Omental fat pad (tissue), 4 donors: ENCODE measurements at places on chromosomes 3 and 15.
A peak's percentile ranks its signal among the peaks of the same experiment; 100 is the strongest.

GRCh38 chr3:68004091-68004490 is 349.7 kb upstream of the SUCLG2 start:
- DNase-seq: no peak

GRCh38 chr3:106167728-106168127 is 298.9 kb upstream of the CBLB start:
- DNase-seq: no peak

DNA sequence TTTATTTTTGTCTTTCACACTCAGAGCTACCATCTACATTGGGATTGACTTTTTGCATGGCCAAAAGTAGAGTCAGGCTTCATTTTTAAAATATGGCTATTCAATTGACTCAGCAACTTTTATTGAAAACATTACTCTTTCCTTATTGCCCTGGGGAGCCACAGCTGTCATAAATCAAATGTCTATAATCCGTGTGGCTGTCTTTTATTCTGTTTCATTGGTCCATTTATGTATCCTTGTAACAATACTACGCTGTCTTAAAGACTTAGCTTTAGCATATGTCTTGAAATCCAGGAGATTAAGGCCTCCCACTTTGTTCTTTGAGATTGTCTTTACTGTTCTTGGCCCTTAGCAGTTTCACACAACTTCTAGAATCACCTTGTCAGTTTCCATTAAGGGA is 55.2 kb downstream of the CEMIP start:
- no peak for DNase-seq

- no peak for DNase-seq
Measured at GRCh38 chr3:128548021-128548420, 55.0 kb upstream of the GATA2 start.

- DNase-seq: no peak
Measured at GRCh38 chr3:142958707-142959106, 4.8 kb downstream of the PAQR9 start.

DNA sequence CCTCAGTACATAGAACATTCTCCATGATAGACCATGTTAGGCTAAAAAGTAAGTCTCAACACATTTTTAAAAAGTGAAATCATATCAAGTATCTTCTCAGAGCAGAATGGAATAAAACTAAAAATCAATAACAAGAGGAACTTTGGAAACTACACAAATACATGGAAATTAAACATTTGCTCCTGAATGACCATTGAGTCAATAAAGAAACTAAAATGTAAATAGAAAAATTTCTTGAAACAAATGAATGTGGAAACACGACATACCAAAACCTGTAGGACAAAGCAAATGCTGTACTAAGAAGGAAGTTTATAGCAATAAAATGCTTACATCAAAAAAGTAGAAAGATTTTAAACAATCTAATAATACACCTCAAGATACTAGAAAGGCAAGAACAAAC is 33.6 kb downstream of the NEK10 start:
- no peak for DNase-seq

DNA sequence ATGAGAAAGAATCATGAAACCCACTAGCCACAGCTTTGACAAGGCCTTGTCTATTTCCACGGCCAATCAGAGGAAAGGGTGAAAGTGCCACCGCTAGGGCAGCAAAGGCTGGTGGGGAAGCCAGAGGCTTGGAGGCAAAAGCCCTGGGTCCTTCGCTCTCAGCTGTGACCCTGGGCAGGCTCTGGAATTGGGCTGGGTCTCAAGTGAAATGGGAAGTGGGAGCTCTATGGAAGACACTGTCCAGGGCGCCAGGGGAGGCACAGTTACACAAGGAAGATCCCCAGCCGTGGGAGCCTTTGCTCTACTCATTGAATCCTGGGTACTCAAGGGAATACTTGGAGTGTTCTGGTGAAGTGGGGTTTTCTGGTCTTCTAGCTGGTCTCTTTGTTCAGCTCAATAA is 136.2 kb downstream of the ASB7 start:
- no peak for DNase-seq

DNA sequence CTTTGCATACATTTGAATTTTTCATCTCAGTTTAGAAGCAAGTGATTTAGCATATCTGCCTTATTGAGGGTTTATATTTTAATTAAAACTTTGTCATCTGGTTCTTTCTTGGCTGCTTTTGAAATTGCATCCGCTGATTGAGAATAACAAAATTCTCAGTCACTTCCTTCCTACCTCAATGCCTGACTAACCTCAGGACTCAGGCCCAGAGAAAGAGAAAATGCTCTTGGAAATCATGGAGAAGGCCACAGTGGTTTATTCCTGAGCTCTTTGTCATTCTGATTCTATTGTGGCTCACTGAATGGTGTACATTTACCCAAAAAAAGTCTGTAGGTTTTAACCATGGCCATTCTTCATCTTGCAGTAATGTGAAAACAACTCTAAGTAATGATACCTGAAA is 533.9 kb downstream of the TBL1XR1 start:
- no peak for DNase-seq

DNA sequence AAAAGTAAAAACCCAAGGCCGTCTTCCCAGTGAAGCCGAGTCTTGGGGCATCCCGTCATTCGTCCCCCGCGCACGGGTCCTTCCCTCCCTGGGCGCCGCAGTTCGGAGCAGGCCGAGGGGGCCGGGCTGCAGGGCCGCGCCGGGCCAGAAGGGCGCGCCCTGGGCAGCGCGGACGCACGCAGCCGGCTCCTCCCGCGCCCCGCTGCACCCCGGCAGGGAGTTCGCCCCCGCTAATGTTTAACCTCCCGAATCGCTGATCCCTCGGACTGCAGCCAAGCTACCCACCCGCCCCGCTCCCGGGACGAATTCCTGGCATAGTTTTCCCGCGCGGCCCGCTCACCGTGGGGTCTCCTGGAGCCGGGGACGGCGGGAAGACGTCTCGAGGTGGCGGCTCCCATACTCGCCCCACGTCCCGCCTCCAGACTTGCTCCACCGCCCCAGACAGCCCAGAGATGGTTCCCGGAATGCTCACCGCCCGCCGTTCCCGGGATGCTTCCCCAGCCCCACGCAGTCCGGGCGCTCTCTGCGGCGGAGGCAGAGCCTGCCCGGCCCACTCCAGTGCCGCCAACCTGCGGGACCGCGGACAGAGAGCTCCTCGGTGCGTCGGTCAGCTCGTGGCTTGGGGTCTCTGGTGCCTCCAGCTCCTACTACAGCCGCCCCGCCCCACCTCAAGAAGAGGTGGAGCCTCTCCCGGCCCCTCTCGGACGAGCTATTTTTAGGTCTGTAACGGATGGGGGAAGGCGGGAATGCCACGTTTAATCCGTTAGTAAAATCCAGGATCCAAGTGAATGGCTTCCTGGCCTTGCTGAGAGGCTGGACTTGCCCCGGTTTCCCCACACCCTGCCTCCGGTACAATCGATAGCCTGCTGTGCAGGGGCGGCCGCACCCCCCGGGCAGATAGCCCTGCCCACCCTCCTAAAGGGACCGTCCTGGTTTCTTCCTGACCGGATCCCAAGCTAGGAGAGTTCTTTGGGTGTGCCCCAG is at the start of gene DZIP1L:
TSS of gene DZIP1L (minus strand) at position 621 of the 984 bp plus-strand sequence. CDS start 11,637 bp downstream, outside the sequence.
- peak; percentile 40 for DNase-seq

- DNase-seq: no peak
Measured at GRCh38 chr15:35062738-35063099, 22.4 kb downstream of the NANOGP8 start.

DNA sequence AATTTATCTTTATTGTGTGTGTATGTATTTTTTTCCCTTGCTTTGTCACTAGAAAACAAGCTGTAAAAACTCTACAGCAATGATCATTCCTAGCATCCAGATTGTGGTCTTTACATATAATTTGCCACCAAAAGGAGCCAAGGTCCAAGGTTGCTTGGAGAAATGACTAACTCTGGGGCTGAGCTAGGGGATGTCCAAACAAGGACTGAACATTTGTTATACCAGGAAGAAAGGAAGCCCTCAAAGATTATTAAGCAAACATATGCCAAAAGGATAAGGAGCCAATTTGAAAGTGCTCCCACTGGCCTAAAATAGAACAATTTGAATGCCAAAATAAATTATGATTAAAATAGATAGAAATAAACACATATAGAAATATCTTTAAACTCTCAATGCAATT is 293.3 kb downstream of the ZIC1 start:
- DNase-seq: no peak

DNA sequence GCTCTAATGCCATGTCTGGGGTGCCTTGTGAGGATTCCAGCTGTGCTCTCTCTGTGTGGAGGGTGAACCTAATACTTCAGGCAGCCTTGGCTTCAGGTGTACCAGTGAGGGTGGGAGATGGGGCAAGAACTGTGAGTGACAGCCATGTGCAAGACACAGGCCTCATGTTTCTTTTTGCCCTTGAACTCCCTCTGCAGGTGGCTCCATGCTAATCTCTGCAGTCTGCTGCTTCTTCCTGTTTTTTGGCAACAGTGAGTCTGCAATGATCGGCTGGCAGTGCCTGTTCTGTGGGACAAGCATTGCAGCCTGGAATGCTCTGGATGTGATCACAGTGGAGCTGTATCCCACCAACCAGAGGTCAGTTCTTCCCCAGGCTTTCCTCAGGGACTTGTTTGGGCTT is 189.3 kb downstream of the SV2B start:
- DNase-seq: no peak

GRCh38 chr3:64600246-64600950 is 87.4 kb downstream of the ADAMTS9 start:
- no peak for DNase-seq

DNA sequence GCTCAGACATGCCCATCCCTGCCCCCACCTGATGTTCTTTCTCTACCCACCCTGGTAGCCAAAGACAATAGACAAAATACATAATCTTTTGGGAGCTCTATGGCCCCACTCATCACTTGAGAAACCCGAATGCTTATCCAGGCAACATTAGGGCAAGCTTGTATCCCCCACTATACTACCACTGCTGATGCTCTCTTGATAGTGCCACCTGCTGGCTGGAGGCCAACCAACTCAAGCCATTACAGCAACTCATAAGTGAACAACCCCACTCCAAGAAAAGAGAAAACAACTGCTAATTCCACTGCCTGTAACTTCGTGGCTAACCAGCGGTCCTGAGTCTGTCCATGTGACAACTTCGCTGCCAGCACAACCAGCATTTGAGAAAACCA is 342.5 kb upstream of the TGFBR2 start:
- no peak for DNase-seq

DNA sequence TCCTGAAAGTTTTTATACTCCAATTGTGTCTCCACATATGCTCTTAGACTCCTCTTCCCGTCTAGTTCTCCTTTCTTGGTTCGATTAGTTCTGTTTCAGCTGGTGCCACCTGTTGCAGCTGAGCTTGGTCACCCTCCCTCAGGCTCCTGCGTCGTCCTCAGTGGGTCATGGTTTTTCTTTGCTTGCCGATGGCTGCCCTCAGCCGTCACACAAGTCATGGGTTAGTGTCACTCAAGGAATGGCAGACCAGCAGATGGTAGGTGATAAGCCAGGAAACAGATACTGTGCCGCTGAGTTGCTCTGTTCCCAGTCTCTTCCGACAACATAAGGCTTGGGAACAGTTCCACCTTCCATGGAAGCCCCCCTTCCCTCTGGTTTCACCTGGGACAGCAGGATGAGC is 109.9 kb downstream of the IGF1R start:
- no peak for DNase-seq

DNA sequence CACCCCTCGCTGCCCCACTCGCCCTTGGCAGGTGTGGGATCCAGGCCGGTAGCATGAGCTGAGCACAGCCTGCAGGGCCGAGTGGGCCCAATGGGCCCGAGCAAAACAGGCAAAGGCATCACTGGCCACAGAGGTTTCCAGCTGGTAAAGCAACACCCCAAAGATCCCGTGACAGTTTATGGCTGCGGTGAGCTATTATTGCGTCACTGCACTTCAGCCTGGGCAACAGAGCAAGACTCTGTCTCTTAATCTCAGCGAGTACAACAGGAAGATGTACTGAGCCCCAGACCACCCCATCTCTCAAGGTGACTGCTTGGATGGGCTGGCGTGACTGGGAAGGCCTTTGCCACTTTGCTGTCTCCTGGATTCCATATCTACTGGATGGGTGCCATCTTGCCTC is 4.3 kb downstream of the JMJD7 start:
- DNase-seq: no peak

DNA sequence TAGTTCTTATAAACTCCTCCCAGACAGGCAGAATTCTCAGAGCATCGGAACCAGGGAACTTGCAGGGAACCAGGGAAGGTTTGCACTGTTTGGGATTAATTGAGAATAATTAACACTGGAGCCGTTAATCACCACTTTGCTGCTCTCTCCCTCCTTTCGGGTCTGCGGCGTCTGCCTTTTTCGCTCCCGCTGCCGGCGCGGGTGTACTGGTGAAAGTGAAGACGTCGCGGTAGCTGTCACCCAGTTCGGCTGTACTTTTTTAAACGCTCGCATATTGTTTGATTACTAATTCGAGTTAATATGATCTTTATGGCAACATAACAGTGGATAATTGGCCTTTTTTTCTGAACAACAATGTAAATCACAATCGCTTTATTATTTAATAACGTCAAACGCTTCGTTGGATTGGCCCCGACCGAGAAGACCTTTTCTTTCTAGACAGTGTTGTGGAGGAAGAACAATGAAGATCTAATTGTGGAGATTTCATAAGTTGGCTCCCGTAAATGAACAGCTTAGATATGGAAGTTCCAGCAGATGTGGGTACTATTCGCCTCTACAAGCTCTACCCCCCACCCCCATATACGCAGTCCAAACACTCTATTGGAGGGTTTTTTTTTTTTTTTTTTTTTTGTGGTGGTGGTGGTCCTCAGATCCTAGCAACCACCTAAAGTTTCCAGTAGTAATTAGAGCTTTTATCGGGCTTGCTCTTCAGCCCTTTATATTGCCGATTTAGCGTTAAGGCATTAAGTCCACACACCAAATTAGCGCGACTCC is 12.7 kb downstream of the SOX2 start:
- no peak for DNase-seq

- DNase-seq: no peak
Measured at GRCh38 chr15:63283126-63283525, 5.7 kb downstream of the APH1B start.

DNA sequence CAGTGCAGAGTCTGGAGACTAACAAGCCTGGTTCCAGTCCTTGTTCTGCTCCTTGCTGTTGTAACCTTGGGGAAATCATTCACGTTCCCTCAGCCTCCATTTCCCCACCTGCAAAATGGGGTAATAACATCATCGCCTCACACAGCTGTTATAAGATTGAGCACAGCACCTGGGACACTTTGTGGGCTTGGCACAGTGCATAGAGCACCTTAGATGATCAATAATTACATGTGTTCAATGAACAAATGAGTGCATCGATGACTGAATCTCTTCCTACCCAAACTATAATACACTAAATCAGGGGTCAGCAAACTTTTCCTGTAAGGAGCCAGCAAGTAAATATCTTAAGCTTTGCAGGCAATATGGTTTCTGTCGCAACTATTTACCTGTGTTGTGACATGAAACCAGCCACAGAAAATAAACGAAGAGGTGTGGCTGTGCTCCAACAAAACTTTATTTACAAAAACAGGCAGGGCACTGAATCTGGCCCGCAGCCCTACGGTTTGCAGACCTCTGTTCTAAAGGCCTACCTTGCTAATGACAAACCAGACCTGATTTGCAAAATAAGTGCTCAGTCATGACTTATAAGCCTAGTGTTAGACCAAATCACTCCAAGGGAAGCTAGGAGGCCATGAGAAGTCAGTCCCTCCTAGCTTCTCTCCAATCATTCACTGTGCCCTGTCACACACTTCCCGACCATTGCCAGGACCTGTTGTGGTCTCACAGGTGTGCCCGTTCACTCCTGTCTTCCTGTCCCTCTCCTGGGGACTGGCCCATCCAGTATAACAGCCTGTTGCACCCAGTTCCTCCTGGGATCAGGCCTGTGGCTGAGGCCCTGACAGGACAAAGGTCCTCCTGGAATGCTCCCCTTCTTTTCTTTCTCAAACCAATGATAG is 149.4 kb upstream of the WNT5A start:
- DNase-seq: no peak

GRCh38 chr15:93451822-93452221 is 362.8 kb upstream of the RGMA start:
- DNase-seq: no peak
